Ureter (tissue), 1 donor: ENCODE measurements at places on chromosomes 6 and 20.

GRCh38 chr6:108608453-108609275 is 47.9 kb downstream of the FOXO3 start:
- DNase-seq, result no peak

DNA sequence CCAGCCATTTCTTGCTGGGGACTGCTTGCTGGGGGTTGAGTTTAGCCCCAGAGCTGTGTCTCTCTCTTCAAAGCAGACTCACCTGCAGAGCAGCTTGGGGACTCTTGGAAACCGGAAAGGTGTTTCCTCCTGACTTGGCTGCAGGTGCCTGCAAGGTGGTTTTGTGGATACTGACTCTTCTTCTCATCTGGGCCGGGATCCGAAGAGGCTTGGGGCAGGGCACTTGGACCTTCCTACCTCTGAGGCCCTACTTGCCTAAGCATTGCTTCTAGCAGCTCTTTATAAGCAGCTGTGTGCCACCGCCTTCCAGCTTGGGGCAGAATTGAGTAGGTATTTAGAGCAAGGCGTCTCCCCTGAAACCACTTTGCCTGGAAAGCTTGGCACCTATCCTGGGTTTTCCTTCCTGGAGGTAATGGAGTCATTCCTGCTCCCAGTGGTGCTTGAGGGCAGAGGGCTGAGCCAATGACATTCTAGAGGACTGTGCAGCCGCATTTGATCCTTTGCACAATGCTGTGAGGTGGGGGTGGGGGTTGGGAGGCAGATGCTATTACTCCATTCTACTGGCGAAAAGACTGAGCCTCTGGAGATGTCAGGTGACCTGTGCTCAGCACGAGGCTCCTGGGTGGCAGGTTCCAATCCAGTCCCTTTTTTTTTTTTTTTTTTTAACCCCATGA is 3.4 kb upstream of the CTSZ start:
- DNase-seq, result peak; percentile 38

DNA sequence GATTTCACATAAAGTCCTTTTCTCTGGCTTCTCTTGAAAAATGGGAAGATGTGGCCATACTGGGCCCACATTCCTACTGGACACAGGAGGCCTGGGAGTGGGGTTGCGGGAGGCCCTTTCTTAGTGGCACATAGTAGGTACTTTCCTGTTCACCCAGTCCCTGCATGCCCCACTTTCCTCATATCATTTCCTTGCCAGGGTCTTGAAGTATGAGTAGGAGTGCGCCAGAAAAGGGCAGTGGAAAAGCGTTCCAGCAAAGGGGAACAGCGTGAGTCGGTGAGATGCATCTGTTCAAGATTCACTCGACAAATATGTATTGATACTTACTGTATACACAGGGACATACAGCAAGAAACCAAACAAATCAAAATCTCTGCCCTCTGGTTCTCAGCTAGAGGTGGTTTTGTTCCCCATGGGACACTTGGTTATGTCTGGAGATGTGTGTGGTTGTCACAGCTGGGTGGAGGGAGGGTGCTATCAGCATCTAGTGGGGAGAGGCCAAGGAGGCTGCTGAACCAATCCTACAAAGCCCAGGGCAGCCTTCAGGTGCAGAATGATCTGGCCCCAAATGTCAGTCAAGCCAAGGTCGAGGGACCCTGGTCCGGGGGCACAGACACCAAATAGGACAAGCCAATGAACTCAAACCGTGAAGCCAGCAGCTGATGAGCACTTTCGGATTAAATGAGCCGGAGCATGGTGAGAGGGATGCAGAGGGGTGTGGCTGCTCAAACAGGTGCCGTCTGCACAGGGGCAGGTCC is 151.4 kb downstream of the CEBPB start:
- DNase-seq, result no peak

GRCh38 chr6:136889271-136890193 is 32.6 kb upstream of the SLC35D3 start:
- DNase-seq, result no peak

DNA sequence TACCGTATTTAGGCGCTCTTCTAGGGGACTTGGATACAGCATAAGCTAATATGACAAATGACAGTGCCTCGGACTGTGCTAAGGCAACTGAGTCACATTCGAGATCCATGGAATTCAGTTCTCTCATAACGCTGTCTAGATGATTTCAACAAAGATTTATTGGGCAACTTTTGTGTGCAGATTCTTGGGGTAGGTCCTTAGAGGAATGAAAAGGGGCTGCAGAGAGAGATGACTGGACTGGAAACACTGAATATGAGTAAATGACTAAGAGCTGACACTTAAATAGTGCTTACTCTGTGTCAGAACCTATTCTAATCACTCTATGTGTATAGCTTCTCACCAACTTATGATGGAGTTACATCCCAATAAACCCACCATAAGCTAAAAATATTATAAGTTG is 36.4 kb upstream of the MARCKS start:
- no peak for DNase-seq

DNA sequence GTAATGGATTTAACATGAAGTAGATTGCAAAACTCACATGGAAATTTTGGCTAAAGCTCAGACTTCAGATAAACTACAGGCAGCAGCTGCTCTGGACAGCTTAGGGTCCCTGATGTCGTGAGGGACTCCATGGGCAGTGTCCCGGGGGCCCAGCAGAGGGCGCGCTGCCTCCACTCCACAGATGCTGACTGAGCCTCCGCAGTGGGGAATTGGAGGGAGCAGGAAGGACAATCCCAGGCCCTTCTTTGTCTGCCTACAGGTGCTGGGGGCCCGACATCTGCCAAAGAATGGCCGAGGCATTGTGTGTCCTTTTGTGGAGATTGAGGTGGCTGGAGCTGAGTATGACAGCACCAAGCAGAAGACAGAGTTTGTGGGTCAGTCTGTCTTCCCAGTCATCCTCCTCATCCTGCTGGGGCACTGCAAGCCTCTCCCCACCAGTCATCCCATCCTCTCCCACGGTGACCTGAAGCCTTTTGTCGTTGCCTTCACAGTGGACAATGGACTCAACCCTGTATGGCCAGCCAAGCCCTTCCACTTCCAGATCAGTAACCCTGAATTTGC is 35.9 kb downstream of the PLCG1 start:
- DNase-seq, result peak; percentile 88

GRCh38 chr6:136483906-136484305 is 66.3 kb downstream of the MAP7 start:
- DNase-seq, result no peak

DNA sequence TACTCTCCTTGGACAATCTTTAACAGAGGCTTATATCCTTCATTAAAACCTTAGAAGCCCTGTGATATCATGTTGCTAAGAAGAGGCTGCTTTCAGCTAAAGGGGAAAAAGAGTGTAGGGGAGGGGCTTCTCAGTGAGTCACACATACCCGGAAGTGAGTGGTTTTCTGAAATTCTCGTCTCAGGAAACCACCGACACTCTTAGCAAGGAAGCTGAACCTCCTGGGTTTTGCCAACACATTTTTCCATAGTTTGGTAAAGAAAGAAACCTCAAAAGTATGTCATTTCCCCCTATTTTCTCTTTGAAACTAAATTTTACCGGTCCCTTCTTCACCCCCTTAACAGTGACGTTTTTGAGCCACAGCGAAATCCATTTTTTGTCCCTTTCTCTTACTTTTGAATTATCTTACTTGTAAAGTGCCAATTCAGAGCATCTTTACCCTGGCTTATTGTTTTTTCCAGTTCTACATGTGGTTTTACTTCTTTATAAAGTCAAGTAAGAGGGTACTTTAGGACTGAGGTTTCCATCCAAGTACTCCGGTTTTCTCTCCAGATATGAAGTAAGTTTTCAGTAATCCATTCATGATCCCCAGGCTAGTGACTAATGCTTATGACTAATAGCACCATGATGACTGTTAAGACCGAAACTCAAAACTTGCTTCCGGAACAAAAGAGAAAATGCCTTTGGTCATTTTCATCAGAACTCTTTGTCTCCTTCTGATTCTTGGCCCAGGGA is 219.3 kb downstream of the ARHGAP18 start:
- DNase-seq, result no peak

GRCh38 chr6:19691465-19692167 is 145.6 kb upstream of the ID4 start:
- no peak for DNase-seq

- no peak for DNase-seq
Measured at GRCh38 chr20:3628502-3629314, 34.5 kb downstream of the GFRA4 start.

DNA sequence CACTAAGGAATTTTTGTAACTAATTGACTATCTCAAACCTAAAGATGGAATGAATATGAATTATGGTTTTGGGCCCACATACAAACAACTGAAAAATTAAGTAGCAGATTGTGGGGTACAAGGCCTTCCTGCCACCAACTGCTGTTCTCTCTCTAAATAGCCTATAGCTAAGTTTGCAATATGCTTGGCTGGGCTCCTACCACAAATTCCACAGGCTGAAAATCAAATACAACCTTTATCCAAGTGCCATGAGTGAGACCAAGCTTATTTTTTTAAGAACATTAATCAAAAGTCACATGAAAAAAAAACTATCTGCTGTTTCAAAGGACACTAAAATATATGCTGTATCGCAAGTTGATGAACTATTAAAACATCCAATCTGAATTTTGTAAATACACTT is 52.1 kb downstream of the TENT5A start:
- no peak for DNase-seq

DNA sequence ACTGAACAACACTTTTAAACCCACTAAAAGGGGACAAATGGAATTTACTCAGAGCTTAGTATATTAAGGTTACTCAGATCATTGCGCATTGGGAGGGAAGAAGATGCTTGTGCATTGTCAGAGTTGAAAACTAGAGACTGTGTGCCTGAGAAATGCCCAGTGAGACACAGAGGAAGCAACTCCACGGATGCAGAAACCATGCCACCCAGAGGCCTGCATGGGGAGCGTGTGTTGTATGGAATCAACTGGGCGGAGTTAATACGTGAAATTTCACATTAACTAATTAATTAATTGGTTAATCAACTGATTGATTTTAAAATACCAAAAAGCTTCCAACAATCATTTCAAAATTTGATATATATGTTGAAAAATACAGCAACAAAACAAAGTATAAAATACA is 391.6 kb downstream of the PLCB1 start:
- DNase-seq, result no peak

- no peak for DNase-seq
Measured at GRCh38 chr6:6734479-6735465, 146.3 kb downstream of the LY86 start.
